T follicular helper cell (primary cell): ENCODE measurements at places on chromosomes 12 and 14.
A peak's percentile ranks its signal among the peaks of the same experiment; 100 is the strongest.

DNA sequence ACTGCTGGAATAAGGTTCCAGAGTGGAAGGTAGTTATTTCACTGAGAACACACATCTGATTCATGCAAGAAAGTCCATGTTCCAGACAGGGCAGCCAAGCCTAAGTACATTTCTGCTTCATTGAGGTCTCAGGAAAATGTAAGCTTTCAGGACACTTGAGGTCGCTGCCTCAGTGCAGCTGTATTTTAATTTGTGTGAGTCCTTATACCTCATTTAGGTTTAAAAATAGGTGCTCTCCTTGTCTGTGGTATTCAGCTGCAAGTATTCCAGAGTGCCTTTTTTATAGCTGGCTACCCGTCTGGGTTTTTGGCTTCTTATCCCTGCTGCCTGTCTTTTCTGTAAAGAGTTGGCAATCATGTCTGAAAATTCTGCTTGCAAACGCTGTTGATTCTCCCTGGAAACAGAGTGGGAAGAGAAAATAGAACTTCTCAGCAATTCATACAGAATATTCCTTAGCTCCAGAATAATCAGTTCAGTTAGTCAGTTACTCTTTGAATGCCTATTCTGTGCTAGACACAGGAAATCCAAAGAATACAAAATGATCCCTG, 45.3 kb upstream of the PLBD1 start:
- DNase-seq = no peak

- no peak for DNase-seq
Measured at GRCh38 chr14:106286697-106287290, 760.4 kb downstream of the TMEM121 start.

GRCh38 chr12:70045036-70045435, 198.2 kb upstream of the CNOT2 start:
- DNase-seq = no peak

DNA sequence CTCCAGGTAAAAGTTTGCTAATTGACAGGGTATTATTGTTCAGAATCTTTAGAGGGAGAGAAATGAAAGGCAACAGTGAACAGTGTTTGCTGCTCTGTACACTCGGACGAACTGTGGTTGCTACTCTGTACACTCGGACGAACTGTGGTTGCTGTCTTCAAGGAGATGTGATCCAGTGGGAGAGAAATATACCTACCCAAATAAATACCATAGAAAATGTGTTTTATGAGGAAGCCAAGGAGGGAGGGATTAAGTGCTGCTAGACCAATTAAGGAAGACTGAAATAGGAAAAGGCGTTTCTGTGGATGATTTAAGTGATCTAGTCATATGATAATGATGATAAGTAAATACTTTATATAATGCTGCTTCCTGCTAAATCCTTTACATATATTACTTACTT, 2.7 kb downstream of the STK38L start:
- no peak for DNase-seq

DNA sequence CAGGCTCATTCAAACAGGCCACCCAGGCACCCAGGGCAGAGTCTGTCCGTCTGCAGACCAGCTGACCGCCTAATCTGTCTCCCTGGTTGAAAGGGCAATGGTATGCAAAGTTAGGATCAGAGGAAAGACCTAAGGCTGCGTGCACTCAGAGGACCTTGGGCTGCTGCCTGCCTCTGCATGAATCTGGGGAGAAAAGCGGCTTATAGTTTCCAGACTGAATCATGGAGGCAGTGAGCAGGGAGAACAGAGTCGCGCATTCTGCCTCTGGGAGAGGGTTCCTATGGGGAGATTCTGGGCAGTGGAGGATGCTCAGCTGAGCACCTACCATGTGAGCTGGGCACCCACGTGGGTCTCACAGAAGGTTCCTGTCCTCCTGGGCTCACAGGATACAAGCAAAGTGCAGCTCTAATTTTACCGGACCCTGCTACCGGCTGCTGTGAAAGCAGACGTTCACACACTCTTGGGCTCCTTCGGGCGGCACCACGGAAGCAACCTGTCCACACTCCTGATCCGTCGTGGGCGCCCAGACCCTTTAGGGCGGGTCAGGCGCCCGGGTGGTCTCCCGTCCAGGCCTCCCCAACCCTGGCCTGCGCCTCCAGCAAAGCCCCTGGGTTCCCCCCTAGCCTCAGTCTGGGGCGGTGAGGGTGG, 772 bp downstream of the SCARB1 start:
- no peak for DNase-seq

DNA sequence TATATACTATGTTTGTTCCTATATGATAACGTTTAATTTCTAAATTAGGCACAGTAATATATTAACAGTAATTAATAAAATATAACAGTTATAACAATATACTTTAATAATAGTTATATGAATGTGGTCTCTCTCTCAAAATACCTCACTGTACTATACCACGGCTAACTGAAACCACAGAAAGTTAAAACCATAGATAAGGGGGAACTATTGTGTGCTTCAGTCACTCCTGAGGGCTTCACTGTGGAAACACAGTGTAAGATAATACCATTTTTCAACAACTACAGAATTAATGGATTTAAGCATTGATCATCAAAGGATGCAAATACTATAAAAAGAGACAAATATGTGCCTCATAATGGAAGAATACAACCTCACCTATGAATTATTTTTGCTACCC, 266.4 kb upstream of the RGS6 start:
- no peak for DNase-seq

GRCh38 chr14:51182131-51182565, 57.9 kb upstream of the TMX1 start:
- DNase-seq = no peak

DNA sequence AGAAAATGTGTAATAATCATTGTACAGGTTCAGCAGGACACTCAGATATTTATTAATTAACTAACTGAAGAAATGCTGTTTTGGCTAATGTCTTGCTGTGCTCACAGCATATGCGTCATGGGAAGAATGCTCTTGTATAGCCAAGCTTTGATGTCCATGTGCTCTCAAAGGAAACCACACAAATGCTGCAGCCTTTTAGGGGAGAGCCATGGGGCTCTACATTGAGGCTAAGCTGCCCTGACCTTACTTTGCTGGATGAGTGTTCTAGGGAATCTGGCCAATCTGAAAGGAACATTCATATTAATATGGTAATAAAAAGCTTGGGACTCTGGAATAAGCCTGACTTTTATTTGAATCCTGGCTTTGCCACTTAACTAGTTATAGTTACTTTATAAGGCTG, 9.5 kb upstream of the CRADD start:
- no peak for DNase-seq

GRCh38 chr14:103528587-103529382, at the start of gene TRMT61A:
Gene TRMT61A (plus strand): TSS chr14:103529196. CDS start chr14:103529979, 783 bp downstream.
- peak; percentile 70 for DNase-seq

DNA sequence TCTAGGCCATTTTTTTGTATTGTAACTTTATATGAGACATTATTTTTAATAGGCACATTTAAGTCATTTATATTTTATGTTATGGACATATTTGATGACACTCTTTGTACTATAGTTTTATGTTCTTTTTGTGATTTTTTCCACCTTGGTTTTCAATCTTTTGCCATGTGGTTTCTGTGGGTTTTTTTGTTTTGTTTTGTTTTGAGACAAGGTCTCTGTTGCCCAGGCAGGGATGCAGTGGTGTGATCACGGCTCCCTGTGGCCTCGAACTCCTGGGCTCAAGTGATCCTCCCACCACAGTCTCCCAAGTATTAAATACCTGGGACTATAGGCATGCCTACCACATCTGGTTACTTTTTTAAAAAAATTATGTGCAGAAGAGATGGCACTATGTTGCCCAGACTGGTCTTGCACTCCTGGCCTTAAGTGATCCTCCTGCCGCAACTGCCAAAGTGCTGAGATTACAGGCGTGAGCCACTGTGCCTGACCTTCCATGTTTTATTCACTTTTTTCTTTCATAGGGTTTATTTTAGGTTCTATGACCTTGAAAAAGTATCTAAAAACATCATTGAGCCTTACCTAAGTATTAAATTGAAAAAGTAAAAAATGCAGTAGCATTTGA, 16.3 kb downstream of the MSRB3 start:
- no peak for DNase-seq
